ENCODE measurements at places on chromosomes 7 and 10.

DNA sequence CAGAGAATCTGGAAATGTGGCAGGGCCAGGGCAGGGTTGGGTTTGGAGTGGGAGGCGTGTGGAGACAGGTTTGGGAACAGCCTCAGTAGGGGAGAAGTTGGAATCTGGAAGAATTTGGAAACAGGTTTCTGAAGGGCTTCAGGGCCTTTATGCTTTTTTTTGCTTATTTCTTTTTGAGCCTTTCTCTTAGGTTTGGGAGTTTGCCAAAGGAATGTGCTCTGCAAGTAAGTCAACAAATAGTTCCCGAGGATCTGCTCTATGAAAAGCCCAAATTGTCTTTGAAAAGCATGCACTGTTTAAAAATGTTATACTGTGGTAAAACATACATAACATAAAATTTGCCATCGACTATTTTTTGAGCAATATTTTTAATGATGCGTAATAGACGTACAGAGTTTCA, 86.7 kb upstream of the ADRB1 start:
- DNase-seq: peak; percentile 86

GRCh38 chr10:92027141-92027540, 103.6 kb downstream of the BTAF1 start:
- DNase-seq: no peak

- DNase-seq: no peak
These were observed 1.4 kb downstream of the TCERG1L start for GRCh38 chr10:131310142-131310541.

GRCh38 chr7:104096683-104097082, 107.2 kb upstream of the RELN start:
- no peak for DNase-seq

DNA sequence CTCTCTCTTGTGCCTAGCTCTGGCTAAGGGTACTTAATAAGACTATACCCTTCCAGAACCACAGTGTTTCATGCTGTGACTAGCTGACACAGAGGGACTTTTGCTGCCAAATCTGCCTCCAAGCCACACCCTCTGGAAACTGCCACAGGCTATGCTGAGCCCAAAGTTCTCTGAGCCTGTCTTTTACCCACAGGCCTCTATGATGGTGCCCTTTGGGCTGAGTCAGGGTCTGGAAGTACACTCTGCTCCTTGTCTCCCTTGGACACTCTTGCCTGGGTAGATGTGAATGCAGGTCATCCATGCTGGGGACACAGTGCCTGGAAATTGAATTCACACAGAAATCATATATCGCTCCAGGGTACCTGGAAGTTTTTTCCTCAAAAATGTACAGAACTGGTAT, 22.6 kb downstream of the DYDC1 start:
- no peak for DNase-seq

DNA sequence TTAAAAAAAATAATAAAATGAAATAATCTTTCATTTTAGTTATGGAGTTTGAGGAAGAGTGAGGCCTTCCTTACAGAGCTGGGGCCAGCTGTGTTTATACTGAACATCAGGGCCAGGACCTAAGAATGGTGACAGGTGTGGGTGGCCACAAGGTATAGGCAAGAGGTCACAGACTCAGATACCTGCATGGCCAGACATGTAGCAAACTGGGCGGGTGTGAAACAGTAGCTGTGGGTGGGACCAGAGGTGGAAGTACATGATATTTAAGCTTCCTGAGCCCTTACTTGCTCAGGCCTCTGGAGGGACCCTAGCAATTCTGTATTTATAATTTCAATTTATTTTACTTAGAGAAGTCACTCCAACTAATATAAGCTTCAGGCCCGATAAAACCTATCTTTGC, 27.7 kb upstream of the CAMK1D start:
- DNase-seq: no peak

DNA sequence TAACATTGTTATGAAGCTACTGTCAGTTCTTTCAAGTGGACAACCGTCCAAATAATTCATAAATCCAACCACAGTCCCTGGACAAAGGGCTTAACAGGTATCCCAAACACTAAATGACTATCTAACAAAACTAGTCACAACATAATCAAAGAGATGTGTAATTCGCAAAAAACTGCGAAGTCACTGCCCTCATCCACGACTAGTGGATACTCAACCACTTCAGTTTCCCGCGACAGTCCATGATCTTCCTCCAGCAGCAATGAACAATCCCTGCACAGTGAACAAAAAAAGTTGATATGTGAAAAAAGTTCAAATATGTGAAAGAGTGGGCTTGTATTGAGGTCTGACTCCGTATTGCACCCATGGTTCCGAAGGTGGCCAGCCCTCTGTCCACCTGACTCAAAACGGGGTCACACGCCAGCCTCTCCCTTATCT, 287 bp downstream of the DCLRE1A start:
- DNase-seq: no peak

All from fibroblast of skin of right quadriceps (primary cell).